ENCODE measurements at places on chromosomes 12 and 14. TPM values are rescaled to one million over a fixed set of nuclear protein-coding genes. Genes with fewer than 3 reads are reported as not detected.
A peak's percentile ranks its signal among the peaks of the same experiment; 100 is the strongest.

CDKN1B gene
- total RNA-seq: 54.7 TPM

TAS2R46 gene
- total RNA-seq: 1.6 TPM

DPY19L2 gene
- total RNA-seq: 0.32 TPM

ACSM4 gene
- total RNA-seq: not detected

SLC6A12 gene
- total RNA-seq: not detected

RNF212B gene
- total RNA-seq: not detected

GZMH gene
- total RNA-seq: not detected

NFKBIA gene
- 37.0 TPM for total RNA-seq

DNA sequence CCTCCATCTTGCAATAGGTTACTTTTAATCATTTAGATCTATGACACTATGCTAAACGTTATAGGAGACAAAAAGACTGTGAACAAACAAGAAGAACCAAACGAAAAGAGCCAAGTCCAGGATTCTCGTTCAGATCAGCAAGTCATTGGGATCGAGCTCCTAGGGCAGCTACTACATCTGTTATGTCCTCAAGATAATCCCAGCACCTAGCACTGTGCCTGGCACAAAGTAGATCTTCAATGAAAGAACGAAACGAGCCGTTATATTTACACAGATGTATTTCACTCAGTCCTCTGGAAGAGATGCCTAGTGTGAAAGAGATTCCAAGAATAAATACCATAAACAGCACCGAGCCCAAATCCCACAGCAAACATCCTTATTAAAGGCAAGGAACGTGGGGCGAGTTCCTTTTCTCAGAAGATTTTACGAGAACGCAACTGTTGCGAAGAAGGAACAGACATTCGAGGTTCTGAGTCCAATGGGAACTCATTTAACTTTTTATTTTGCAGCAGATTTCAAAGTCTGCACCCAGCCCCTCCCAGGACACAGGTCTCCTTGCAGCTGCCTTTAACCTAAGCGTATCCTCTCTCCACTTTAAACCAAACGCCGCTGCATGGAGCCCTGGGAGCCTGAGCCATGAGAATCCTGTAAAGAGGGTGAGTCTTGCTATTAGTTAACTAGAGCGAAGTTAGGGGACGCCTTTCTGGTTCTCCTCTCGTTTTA, 544 bp upstream of the TDP1 start:
- DNase-seq: no peak

GRCh38 chr12:121811434-121812319, 7.9 kb downstream of the SETD1B start:
- DNase-seq: peak; percentile 70

DNA sequence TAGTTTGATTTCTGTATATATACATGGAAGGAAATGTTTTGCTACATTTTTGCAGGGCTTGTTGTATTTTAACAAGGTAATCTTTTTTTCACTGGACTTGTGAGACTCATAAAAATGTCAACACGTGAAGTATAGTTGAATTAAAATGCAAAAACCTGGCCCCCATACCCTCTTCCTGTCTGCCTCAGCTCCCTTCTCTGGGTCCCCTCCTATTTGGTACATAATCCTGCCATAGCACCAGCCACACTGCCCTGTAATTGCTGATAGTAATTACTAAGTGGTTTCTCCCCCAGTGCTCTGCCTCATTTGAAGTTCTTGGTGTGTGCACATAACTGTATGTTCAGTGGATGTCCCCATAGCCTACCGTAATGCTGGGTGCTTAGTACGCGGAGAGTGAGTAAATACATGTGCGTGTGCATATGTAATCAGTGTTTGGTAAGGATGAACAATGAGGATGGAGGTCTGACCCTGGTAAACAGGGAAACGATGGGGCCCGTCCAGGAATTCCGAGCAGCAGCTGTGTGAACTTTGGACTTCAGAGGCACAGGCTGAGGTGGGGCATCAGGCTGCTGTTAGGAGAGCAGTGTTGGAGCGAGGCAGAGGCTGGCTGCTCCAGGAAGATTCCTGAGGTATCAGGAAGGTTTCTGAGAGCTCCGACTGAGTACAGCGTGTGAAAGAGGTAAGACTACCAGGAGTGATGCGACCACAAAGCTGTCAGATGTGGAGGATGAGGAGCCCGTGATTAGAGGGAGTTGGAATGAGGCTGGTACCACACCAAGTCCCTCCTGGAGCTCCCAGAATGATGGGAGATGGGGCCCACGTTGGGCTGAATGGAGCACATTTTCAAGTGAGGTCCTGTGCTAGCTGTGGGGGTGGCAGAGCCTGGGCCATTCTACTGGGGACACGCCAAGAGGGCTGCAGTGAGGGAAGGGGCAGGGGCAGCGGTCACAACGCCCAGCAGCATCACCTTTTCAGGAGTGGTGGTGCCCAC, 106.8 kb downstream of the PELI2 start:
- DNase-seq: no peak

- DNase-seq: no peak
Measured at GRCh38 chr14:52079239-52079959, 10.5 kb upstream of the NID2 start.

- DNase-seq: no peak
Measured at GRCh38 chr12:40146800-40147797, 41.2 kb upstream of the SLC2A13 start.

DNA sequence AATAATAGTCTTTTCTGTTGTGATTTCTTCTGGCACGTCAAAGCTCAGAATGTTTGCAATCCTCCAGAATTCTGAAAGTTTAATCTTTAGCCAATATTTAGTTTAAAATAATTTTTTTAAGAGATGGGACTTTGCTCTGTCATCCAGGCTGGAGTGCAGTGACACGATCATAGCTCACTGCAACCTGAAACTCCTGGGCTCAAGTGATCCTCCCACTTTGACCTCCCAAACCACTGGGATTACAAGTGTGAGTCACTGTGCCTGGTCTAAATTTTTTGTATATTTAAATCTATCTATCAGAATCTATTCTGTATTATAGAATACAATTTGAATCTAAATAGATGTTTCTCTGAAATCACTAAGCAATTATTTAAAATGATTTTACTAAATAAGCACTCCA, 572.7 kb downstream of the VRK1 start:
- DNase-seq: no peak

DNA sequence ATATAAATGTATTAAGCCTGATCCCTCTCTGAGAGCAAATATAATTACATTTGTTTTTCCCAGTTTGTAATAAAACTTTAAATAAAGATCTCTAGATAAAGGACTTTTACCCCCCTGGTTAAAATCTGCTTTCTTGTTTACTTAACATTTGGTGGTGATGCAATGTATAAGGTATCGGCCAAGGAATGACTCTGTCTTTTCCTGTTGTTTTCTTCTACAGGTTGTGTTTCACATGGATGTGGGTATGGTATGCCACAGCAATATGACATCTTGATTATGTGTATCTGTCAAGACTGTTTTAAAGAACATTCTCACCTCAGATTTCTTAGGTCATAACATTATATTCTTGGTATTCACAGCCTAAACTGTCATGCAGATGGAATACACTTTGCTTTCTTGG, 210.6 kb upstream of the NOVA1 start:
- DNase-seq: no peak

- no peak for DNase-seq
Measured at GRCh38 chr14:85175556-85175955, 354.4 kb upstream of the FLRT2 start.

- no peak for DNase-seq
Measured at GRCh38 chr14:81618695-81619094, 85.0 kb upstream of the SEL1L start.

DNA sequence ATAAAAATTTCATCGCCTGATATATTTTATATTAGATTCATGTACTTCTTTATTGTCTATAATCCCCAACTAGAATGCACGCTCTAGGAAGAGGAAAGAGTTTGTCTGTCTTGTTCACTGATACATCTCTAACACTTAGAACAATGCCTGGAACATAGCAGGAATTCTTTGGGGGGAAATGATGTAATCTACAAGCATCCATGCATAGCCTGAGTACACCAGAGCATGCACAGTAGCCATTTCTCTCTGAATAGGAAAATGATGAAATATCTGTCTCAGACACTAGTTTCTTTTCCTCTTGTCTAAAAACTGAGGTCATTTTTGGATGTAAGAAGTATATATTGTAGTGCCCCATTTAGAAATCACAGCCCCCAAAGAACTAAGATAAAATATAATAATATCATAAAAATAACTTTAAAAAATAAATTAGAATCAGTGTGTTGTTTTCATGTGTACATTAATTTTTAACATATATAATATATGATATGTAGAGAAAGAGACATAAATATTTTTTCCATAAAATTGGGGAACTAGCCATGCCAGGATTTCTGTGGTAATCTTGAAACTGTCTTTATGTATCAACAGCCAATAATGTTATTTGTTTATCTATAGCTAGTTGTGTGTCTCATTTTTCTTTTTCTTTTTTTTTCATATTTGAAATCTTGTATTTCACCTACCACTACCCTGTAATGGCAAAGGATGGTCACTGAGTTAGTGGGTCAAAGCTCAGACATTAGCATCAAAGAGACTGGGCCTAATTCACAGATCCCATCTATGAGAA, 155.6 kb upstream of the TMCC3 start:
- peak; percentile 82 for DNase-seq

DNA sequence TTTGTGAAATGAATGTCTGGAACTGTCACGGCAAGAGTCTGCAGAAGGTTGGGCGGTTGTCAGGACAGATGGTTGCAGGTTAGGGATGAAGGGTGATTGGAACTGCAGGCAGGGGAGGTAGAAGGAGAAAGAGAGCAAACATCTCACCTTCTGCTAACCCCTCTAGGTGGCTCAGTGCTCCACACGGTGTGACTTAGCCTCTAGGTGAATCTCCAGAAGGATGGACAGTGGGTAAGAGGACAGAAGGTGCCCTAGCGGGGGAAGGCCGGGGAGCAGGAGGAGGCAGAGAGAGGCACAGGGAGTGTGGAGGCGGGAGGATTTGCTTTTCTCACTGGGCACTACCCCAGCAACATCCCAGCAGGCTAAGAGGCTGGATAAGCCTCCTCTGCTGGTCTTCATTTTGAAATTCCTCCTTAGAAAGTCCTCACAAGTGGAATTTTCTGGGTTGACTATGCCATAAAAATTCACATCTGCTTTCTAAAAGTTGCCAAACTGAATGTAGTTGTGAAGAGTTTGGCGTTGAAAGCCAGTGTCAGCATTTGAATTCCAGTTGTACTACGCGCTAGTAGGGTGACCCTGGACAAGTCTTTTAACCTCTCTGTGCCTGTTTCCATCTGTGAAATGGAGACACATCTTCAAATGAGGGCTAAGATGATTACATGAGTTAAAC, 10.7 kb upstream of the GPR68 start:
- DNase-seq: no peak

- no peak for DNase-seq
Measured at GRCh38 chr12:12275874-12276273, 9.0 kb upstream of the LRP6 start.

DNA sequence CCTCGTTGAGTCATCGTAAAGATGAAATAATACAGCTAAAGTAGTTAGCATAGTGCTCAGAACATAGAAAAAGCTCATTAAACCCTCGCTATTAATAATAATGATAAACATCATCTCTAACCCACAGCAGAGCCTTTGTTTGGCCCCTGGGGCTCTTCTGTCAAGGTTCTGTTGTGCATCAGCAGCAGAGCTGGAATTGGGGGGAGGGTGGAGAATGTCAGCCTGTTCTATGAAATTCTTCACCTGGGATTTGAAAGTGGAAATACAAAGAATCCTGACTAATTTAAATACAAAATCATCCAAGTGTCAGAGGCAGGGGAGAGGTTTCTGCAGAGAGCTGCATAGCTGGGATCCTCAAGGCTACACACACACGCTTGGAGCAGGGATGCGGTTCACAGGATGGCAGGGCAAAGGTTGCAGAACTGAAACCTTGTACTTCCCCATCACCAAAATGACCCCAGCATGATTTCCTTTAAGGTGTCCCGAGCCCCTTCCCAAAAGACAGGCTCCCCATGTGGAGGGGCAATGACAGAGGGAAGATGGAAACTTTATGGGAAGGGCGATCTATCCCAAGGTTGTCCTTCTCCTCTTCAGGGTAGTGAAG, 71.8 kb downstream of the DAD1 start:
- DNase-seq: peak; percentile 60

DNA sequence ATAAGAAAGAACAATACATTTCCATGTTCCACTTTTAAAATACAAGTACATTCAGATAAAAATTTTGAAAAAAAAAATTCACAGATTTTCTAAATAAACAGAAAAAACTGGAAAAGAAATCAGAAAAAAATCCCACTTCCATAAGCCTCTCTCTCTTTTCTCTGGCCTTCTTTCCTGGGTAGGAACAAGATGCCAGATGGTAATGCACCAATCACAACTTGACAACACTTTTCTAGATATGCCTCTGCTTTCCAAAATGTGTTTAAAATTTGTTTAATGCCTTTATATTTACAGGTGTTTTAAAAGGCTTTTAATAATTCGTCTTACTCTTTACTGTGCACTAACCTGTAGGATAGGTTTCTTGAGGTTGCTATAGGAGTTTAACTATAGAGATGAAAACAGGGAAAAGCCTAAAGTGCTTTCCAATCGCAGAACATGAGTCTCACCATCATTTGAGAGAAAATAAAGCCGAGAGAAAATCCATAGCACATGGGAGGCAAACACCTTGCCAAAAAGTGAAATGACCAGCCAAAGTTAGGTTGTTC, 74.2 kb downstream of the TMTC1 start:
- DNase-seq: no peak

DNA sequence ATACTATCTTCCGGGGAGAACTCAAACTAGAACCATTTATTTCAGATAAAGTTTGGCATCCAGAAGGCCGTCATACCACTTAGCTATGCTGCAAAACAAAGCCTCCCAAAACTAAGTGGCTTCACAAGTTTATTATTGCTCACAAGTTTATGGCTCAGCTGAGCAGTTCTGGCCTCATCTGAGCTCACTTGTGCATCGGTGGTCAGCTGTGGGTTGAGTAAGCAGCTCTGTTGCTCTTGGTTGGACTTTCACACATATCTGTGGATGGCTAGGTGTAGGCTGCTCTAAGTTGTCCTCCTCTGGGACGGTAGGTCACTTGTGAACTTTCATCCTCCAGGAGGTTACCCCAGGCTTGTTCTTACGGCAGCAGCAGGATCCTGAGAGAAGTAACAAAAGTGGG, 162.7 kb downstream of the BTG1 start:
- no peak for DNase-seq

DNA sequence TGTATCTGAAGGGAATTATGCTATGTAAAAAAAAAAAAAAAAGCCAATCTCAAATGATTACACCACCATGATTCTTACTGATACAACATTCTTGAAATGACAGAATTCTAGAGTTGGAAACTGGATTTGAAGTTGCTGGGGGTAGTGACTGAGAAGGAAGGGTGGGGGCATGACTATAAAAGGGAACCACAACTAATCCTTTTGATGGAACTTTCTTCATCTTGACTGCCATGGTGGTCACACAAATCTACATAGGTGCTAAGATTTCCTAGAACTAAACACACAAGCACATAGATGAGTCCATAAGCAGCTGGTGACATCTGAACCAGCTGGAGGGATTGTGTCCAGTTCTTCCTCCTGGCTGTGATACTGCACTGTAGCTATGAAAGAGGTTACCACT, 51.4 kb downstream of the CLMN start:
- no peak for DNase-seq

- no peak for DNase-seq
Measured at GRCh38 chr12:30706476-30706875, 10.8 kb upstream of the IPO8 start.
